ENCODE measurements at places on chromosomes 13 and 19. TPM values are rescaled to one million over a fixed set of nuclear protein-coding genes. Genes with fewer than 3 reads are reported as not detected.
A peak's percentile ranks its signal among the peaks of the same experiment; 100 is the strongest.

Gene C13orf46
- total RNA-seq, result 0.69 TPM

Gene SULT2A1
- total RNA-seq, result not detected

Gene ASF1B
- 0.65 TPM for total RNA-seq

Gene SERPINE3
- not detected for total RNA-seq

Gene ZSCAN5A
- total RNA-seq, result 3.3 TPM

Gene ATP4A
- not detected for total RNA-seq

Gene ZNF208
- 3.9 TPM for total RNA-seq

Gene KIRREL2
- not detected for total RNA-seq

Gene GGN
- 0.18 TPM for total RNA-seq

Gene ARID3A
- 4.3 TPM for total RNA-seq

DNA sequence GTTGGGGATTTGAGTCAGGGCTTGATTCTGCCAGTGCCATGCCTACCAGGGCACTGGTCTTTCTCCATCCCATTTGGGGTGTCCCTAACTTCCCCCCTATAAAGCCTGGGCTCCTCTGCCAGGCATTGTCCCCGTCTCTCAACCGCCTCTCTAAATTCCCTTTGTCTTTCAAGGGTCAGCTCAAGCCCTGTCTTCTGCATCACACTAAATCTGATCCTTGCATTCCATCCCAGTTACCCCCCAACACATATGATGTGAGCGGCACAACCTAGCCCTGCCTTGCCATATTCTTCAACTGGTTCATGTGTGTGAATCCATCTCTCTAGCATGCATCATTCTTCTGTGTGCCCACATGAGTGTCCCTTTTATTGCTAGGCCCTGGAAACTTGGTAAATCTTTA is 480.9 kb downstream of the ZNF536 start:
- DNase-seq, result no peak

- DNase-seq, result no peak
Observed at GRCh38 chr13:112754281-112755025, 64.6 kb downstream of the ATP11A start.

- no peak for DNase-seq
Observed at GRCh38 chr13:66377569-66377968, 852.6 kb downstream of the PCDH9 start.

DNA sequence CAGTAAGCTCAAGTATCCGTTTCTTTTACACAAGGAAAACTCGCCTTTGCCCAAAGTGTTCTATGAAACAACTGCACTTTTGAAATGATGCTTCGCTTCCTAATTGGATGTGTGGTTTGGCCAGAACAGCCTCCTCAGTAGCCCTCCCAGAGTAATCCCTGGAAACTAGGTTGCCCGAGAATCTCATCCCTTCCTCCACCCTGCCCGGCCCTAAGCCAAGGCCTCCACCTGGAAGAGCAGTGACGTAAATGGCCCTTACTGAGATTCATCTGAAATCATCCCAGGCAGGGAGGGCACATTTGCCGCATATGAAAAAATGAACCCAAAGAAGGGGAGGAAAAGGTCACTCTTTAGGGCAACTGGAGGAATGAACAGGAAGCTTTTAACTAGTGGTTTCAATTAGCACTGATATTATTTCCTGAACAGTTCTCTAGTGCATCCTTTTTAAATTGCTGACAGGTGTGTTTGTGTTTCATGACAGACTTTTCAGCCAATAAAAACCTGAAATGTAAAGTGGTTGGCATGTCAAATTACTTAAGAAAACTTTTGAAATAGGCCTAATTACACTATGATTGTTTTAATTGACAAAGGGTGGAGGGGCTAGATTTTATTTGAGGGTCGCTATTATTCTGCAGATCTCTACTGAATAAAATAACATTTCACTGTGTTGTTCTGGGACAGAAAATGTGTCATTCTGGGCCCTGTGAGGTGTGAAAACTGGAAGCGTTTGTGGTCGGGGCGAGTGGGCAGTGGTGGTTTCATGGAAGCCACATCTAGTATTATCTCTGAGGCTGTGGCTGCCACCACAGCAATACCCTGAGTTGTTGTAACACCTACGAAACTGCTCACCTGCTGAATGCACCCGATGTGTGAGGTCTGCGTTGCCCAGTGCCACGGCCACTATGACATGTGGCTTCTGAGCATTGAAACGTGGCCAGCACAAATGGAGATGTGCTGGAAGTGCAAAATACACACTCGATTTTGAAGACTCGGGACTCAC is 112.1 kb downstream of the ZIC5 start:
- no peak for DNase-seq

DNA sequence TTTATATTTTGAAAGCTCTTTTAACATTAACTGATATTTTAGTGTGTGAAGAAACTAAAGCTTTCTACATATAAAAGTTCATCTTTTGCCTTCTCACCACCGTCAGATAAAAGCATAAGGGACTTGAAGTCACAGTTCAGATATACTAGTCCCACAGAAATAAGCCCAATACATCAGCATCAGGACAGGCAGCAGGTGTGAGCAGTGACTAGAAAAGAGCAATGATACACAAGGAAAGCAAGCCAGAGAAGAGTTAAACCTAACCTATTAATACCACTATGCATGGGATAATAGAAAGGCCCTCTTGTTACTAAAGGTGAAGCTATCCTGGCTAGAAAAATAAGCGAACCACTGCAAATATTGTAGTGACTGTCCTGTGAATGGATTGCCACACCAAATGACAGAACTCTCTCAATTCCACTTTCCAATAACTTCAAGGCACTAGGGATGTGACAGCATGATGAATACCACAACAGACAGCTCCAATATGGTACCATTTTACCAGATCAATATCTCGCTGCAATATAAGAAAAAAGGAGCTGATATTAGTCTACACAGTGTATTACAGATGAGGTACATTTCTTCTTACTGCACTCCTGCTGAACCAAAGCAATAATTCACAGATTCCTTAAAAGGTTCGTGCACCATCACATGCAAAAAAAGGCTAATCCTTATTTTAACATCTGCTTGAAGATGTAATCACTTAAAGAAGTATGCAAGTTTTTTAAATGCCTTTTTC is 114.1 kb downstream of the DACH1 start:
- DNase-seq, result no peak

DNA sequence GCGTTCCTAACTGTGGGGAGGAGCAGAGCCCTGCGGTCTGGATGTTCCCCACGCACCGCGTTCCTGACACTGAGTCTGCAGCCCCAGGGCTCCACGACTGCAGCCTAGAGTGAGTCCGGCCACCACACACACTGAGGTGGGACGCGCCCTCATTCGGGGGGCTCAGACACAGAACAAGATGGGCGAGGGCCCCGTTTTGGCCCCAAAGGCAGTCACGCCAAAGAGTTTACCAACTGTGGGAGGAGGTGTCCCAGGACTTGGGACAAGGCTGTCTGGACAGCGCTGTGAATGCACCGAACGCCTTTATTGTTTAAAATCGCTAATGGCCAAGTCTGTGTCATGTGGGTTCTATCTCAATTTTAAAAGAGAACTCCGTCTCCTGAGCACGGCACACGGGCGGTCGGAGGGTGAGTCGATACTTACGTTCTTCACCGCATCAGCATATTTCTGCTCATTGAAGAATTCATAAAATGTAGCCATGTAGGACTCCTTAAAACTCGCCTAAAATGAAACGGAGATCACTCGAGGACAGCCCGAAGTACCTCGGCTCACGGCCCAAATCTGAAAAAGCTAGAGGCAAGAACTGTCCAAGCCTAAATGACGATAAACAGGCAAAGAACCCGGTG is 35.2 kb upstream of the C13orf46 start:
- peak; percentile 33 for DNase-seq

- DNase-seq, result no peak
Observed at GRCh38 chr19:33701565-33701964, 79.8 kb downstream of the CHST8 start.

DNA sequence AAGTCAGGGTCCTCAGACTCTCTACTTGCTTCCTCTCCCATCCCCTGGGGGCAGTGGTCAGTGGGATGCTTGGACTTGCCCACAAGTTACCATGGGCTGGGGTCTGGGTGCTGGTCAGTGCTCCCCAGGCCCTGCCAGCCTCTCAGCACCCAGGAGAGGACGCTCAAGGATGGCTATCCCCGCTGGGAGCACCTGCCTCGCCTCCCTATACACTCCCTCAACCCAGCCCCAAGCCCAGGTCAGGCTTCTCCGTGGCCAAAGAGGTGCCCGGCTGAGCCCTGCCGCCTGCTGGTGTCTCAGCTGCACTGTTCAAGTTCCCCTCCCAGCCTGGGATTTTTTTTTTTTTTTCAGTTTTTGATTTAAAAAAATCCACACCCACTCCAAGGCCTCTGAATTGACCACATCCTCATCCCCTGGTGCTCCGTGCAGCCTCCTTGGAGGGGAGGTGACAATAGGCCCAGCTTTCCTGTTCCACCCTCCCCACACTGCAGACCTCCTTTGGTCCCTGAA is 10.8 kb downstream of the F2RL3 start:
- DNase-seq, result no peak

- no peak for DNase-seq
Observed at GRCh38 chr19:52170863-52171320, 529 bp downstream of the ZNF836 start.

DNA sequence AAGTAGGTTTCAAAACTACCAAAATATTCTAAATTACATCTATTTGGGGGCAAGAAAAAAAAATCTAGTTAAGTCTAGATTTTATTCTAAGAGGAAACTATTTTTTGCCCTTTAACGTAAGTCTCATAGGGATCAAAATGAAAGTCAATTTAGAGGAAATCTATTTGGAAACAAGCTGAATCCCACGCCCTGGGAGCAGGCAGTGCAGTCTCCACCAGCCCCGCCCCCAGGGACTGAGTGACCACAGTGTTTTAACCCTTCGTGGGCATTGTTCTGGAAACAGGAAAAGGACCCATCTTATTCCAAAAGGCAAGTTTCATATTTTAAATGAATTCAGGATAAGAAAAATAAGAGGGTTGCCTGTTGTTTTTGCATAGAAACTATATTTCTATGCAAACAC is 209.7 kb downstream of the SPRY2 start:
- peak; percentile 84 for DNase-seq

GRCh38 chr13:54563286-54563685 is 1534.7 kb downstream of the OLFM4 start:
- DNase-seq, result no peak

DNA sequence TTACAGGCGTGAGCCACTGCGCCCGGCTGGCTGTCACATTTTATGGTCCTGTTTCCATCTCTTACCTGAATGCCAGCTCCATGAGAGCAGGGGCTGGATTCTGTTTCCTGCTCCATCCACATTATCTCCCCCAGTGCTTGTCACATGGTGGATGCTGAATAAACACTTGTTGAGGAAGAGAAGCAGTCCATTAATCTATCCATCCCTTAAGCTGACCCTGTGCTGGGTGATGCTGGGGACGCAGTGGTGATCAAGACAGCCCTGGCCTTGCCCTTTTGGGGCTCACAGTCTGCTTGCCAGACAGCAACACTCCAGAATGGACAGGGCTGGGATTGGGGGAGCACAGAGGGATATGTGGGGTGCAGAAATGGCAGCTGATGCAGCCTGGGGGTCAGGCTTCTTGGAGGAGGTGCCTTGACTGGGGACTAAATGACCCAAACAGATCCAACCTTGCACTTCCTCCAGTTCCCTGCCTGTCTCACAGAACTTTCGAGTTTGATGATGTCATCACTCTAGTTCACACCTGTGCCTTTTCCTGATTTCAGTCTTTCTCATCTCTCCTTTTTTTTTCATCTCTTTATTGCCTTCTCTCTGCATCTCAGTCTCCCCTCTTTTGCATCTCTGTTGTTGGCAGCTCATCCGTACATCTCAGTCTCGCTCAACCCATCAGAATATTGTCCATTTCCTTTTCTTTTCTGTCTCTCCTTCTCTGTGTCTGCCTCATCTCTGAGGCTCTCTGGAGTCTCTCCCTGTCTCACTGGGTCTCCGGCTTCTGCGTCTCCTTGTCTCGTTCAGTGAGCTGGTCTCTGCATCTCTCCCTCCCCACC is 4.6 kb downstream of the IRF2BP1 start:
- DNase-seq, result no peak

DNA sequence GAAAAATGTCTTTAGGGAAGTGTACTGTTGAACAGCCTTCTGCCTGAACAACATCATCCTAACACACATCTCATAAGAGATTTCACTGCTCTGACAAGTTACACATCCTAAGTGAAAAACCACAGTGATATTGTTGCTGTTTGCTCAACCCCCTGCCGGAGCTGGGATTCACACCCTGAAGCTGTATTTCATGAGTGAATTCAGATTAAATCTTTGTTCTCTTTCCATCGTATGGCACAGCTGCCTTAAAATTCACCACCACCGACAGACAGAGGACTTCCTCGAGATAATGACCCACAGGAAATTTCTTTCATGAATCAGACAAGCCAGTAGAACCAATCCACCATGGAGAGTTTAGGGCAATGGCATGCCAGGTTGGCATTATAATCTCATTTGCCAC is 280.8 kb downstream of the DCT start:
- DNase-seq, result no peak

DNA sequence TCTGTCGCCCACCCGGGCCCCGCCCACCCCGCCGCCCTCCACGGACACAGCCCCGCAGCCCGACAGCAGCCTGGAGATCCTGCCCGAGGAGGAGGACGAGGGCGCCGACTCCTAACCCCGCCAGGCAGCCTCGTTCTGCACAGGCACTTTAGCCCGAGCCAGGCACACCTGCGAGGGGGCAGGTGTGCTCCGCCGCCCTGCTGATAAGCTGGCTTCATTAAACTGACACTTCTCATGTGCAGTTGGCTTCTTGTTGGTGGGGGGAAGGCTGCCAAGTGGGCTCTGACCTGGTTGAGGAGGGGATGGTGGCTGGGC is 8.2 kb downstream of the IL4I1 start:
- no peak for DNase-seq

DNA sequence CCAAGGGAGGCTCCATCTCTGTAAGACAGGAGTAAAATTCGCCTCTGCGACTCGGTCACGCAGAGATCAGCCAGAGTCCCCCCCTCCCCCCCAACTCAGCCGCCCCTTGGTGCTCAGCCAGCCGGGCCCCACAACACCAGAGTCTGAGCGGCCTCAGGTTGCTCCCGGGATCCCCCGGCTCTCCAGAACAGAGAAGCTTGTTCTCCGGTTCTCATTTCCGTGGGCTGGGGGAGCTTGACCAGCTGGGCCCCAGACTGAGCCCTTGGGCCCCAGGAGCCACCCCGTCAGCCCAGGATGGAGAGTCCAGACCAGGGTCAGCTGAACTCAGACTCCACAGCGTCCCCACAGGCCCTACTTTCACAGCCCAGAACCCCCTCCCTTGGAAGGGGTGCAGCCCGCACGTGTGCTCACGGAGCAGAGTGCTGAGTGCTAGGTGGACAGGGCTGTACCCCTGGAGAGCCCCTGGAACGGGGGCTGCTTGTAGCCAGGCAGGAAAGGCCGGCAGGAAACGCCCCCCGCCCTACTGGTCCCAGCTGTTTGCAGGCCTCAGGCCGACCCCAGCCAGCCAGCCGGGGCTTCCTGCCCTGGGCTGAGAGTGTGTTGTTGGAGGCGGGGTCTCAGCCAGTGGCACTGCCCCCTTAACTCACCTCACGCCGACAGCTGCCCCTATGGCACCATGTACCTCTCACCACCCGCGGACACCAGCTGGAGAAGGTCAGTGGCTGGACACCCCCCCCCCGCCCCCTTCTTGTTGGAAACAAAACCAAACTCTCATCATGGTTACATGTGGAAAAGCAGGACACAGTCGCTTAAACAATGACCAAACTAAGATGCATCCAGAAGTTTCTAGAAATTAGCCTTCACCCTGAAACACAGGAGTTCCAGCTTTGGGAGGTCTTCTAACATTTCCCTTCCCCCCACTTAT is 44.4 kb downstream of the COMP start:
- DNase-seq, result no peak

Measured in heart left ventricle (tissue), 16 donors.